Gastroesophageal sphincter (tissue), 4 donors: ENCODE measurements at places on chromosomes 2 and 18.

- no peak for ATAC-seq
Measured at GRCh38 chr2:34578641-34579040, 979.5 kb upstream of the FAM98A start.

- no peak for ATAC-seq
Measured at GRCh38 chr2:58512878-58513277, 271.8 kb upstream of the FANCL start.

- ATAC-seq, result no peak
Measured at GRCh38 chr2:17148407-17149145, 369.7 kb downstream of the RAD51AP2 start.

- peak; percentile 96 for ATAC-seq
Measured at GRCh38 chr2:207529330-207530159, at the start of gene CREB1. Gene CREB1 (plus strand): TSS chr2:207529962. CDS start chr2:207555636, 25,674 bp downstream.

GRCh38 chr2:191894681-191895147 is 47.8 kb upstream of the CAVIN2 start:
- no peak for ATAC-seq

GRCh38 chr2:111965062-111965461 is 66.7 kb downstream of the MERTK start:
- no peak for ATAC-seq

DNA sequence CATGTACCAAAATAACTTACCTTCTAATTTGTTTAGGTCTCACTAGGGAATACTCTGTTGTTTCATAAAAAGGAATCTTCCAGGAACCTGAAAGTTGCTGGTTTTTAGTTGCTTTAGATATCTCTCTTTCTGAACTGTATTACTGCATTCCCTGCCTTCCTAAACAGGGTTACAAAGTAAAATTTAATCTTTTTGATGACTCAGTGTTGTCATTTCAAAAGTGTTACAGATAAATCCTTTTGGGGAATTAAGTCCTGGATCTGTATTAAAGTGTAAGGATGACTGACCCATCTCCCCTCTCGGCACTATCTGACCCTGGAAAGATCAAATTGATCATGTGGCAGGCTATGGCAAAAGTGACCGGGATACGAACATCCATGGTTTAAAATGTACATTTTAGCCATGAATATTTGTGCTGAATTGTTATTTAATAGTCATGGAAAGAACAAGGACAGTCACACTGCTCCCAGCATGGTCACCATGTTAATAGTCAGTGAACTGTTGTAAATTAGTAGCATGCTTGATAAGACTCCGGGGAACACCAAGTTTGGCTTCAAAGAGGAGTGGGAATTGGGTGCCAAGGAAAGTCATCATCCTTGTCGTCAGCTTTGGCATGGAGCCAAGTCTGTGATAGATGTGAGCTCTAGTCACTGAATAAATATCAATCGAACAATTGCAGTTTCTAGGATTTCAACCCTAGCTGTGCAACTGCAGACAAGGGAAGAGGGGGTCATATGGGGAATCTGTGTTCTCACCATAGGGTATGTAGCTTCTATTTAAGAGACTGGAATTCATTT is 4.2 kb downstream of the PLEKHA3 start:
- ATAC-seq, result no peak

DNA sequence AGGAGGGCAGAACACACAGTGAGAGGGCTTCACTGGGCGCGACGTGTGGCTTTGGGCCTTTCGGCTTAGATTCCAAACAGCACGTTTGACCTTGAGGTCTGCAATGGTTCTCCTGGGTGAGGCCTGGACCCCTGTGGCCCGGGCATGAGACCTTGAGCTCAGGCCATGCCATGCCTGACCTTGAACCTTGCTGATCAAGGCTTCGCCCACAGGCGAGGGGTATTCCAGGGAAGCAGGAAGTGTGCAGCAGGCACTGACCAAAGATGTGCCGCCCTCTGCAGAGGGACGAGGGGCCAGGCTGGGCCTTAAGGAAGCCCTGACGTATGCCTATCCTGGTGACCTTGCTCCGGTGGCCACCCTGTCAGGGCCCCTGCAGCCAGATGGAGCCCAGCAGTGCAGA is 178.3 kb upstream of the HDAC4 start:
- no peak for ATAC-seq

DNA sequence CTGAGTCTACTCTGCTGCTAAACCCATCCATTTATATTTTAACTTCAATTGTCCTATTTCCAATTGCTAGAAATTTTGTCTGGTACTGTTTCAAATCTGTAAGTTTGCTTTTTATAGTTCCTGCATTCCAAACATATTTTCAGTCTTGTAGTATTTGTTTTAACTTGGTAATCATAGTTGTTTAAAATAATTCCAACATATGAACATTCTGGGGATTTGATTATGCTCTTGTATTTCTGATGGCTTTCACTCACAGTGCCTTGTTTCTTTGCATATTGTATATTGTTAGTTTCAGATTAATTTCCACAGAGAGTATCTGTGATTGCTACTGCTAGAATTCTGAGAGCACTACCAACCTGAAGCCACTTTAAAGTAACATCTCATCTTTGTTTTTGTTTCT is 202.4 kb downstream of the ETAA1 start:
- no peak for ATAC-seq

DNA sequence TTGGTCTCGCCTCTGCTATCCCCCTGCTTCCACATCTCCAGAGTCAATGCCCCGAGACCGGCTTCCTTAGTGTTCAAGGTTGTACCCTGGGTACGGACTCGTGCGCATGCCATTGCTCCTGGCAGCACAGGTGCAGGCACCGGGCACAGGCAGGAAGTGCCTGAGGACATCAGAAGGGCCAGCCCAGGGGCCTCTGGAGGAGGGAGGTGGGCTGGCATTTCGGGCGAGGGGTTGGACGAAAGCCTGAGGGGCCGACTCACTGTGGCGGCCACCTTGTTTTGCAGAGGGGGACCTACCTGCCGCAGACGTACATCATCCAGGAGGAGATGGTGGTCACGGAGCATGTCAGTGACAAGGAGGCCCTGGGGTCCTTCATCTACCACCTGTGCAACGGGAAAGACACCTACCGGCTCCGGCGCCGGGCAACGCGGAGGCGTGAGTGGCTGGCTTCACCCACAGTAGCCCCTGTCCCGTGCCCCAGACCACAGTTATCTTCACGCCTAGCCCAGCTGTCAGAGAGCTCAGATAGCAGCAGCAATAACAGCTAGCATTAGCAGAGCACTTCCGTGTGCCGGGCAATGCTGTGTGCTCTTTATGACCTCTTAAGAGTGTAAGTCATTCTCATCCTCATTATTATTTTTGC is 12.5 kb downstream of the ITM2C start:
- no peak for ATAC-seq

GRCh38 chr2:176533505-176534193 is 264.4 kb downstream of the MTX2 start:
- ATAC-seq, result no peak

- ATAC-seq, result no peak
Measured at GRCh38 chr2:73937103-73937885, 10.6 kb downstream of the DGUOK start.

GRCh38 chr18:59386909-59387686 is 28.0 kb upstream of the LMAN1 start:
- ATAC-seq, result no peak

GRCh38 chr2:226837334-226837733 is 1.5 kb downstream of the RHBDD1 start:
- no peak for ATAC-seq

DNA sequence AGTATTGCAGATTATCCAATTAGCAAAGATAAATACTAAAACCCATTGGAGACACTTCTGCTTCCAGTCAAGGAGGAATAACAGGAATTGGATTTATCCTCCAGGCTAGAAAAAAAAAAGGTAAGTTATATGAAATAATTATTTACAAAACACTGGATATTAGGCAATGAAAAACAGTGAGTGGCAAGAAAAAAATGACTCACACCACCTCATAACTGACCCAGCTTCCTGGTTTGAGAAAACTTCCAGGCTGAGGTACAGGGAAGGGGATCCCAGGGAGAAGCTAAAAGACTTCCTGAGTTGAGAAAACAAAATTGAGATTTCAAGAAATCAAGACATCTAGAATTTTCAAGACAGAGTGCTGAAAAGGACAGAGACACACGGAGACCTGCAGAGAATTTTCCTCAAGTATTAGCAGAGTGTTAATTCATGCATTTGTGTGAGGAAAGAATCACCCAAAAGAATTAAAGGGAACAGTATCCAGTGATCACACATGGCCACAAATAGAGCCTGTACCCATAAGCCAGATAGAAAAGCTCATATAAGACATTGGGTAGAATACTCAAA is 17.4 kb downstream of the SRD5A2 start:
- no peak for ATAC-seq

- ATAC-seq, result no peak
Measured at GRCh38 chr2:100460904-100461530, 9.3 kb upstream of the NMS start.
